D721Med (cell line): ENCODE measurements at places on chromosomes 7 and 10.

DNA sequence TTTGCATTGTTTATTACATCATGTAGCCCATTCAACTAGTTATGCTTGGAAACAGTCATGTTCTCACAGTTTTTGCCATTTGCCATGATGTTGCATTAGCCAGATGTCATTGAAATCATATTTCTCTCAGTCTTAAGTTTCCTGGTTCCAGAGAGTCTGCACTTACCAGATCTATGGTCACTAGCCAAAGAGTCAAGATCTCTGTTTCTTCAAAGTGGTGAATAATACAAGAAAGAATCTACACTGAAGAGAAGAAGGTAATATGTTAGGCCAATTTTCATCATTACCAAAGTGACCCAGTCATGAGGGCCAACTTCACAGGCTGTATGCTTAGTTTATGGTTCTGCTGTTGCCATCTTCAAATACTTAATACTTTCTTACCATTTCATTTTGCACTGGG is 89.0 kb upstream of the PHYHIPL start:
- no peak for DNase-seq

DNA sequence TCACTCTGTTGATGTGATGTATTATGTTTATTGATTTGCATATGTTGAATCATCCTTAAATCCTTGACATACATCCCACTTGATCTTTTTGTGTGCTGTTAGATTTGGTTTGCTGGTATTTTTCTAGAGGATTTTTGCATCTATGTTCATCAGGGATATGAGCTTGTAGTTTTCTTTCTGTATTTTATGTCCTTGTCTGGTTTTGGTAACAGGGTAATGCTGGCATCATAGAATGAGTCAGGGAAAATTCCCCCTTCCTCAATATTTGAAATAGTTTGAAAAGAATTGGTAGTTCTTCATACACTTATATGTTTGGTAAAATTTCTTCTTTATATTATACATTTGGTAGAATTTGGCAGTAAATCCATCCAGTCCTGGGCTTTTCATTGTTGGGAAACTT is 89.4 kb upstream of the SLC13A1 start:
- DNase-seq = no peak

DNA sequence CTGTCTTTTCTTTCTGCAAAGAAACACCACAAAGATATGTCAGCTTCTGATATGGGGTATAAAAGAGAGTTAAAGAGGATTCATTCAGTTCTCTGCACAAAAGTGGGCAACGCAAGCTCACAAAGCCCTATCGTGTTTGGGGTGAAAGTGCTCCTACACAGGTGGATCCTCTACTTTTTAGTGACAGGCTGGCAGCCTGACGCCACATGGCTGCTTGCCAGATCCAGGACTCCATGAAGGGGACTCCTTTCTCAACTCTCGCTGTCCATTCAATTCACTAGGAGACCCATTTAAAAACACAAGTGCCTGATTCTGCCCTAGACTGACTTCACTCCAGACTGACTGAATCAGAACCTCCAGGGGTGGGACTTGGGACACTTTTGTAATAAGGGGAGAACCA is 8.0 kb downstream of the PARP12 start:
- no peak for DNase-seq

DNA sequence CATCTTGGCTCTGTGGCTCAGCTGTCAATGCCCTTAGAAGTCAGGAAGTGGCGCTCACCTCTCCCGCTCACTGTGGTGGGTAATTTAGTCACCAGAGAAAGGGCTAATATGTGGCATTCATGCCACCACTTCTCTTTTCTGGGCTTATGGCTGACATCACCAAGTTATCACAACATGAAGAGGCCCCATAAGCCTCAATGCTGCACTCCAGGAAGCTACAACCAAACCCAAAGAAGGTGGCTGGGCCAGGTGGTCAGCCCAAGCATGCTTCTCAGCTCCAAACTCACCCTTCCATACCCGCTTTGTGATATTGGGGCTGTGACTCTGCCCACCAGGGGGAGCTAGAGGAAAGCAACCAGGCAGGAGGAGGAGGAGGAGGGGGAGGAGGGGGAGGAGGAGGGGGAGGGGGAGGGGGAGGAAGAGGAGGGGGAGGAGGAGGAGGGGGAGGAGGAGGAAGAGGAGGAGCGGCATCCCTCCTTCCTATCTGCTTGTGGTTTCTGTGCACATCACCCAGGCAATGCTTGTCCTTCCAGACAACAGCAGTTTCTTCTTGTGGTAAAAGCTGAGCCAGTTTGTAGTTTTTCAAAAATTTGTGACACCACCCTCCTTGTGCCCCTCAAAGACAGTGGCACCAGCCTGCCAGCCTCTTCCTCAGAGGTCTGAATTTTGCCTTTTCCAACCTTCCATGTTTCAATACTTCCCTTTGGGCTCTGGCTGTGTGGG is 42.1 kb downstream of the CYP26A1 start:
- no peak for DNase-seq

GRCh38 chr10:79088613-79089355 is 20.0 kb downstream of the ZMIZ1 start:
- no peak for DNase-seq

DNA sequence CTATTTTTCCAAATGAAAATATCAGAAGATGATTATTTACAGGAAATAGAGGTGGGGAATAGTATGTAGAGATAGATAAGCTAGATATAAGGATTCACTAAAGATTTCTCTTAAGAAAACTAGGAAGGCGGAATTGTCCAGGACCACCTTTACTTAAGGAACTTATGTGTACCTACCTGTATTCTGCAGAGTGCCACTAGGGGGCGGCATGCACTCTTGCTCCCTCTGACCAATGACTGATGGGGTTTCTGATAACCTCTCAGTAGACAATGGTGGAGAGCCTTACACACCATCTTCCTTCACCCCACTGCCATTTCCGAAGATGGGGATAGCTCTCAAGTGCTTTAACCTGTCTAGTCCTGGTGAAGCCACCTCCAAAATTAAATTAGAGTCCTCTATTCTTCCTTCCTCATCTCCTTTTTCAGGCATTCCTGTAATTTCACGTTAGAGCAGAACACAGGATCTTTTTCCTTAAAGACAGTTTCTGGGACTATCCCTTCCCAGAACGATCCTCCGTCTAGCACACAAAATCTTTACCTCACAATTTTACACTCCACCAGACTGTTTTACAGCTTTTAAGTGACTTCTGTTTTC is 453.1 kb downstream of the SORCS1 start:
- no peak for DNase-seq

DNA sequence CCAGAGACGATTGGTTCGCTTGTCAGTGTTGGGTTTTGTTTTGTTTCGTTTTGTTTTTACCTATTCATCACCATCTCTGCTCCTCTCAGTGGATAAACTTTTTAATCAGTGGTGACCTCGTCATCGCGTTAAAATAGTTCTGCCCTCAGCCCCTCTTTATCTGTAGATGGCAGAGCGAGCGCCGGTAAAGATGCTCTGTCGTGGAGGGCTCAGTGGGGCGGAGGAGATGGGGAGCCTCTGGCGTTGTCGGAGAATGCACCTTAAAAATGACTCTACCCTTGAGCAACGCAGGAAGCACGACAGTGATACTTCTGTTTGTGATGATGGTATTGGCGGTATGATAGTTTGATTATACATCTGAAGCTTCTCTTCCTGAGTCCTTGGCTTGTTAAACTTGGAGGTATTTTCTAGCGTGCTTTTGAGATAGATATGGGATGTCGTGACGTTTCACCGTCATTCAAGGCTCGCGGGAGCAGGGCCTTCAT is 554 bp downstream of the CSGALNACT2 start:
- DNase-seq = no peak

DNA sequence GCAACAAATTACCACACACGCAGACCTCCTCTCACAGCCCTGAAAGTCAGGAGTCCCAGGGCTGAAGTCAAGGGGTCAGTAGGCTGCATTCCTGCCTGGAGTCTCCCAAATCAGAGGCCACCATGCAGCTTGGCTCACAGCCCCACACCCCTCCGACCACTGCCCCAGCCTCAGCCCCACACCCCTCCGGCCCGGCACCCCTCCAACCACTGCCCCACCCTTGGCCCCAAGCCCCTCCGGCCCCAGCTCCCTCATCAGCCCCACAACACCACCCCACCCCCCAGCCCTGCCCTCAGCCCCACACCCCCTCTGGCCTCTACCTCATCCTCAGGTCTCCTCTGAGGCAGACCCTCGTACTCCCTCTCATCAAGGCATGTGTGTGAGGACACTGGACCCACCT is 85.7 kb downstream of the DIP2C start:
- DNase-seq = no peak

DNA sequence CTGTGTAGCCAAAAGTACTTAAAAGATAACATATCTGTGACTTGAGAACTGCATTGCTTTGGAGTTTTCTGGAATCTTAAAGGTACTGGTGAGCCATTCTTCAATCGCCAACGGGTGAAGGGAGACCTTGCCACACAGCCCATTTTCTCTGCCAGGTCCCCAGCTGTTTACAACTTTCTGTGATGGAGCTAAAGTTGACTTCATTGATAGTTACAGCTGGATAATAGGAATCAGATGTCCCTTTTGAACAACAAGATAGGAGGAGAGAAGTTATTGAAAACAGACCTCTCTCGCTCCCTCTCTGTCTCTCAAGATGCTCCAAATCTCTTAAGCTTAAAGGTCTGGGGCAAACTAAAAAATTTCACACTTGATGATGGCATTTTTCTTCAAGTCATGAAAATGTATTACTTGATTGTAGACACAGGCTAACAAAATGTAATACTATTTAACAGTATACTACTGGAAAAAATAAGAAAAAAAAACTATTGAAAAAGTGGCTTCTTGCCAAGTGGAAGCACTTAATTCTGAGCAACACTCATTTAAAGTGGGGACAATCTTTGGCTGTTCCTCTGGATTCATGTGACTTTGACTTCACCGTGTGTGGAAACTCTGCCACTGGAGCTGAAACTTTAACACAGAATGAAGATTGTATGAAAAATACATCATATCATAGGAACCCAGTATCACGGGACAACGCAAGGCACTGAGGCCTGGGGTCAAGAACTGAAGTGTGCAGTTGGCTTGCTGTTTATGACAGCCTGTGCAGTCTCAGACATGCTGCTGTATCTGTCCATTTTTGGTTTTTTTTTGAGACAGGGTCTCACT is 78.4 kb upstream of the AFAP1L2 start:
- DNase-seq = no peak

- no peak for DNase-seq
These were observed 53.4 kb downstream of the TNS3 start for GRCh38 chr7:47528471-47528870.

DNA sequence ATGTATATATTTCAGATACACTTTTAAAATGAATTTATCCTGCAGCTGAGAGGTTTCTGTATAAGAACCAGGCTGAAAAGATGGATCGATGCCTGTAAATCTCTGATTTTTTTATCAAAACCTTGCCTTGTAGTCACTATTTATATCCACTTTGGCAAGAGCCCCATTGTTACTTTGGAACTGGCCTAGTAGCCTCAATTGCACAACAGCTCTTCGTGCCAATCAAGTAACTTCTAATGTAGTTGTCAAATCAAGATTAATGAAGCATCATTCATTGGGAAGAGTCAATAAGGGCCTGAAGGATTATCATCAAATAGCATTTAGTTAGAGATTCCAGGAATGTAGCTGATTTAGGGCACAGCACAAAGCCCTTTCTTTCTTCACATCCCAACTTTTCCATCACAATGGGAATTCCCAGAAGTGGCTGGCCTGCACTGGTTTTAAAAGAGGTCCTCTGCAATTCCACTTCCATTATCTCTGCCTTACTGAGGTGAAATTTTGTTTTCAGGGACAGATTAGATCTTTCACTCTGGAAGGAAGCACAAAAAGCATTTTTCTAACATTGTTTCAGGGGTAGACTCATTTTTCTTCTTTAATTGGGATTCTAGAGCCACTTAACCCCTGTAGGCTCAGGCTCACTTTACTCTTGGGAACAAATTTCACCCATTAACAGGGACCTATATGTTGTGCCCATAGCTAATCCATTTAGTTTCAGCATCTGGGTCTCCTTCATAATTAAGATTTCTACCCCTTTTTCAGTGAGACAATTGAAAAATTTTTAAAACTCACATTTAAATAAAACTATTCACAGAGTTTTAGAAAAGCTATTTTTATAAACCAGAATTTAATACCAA is 97.8 kb downstream of the CALCR start:
- no peak for DNase-seq
